ENCODE measurements at places on chromosomes 1 and 21. TPM values are rescaled to one million over a fixed set of nuclear protein-coding genes. Genes with fewer than 3 reads are reported as not detected.

The AGTRAP gene
- total RNA-seq: 33.4 TPM

The ZNF695 gene
- total RNA-seq: not detected

The GABRD gene
- 0.49 TPM for total RNA-seq

The ROR1 gene
- total RNA-seq: 30.9 TPM

The MAP1LC3C gene
- 0.63 TPM for total RNA-seq

The HRNR gene
- not detected for total RNA-seq

The MYOM3 gene
- 1.9 TPM for total RNA-seq

The CTSK gene
- 50.0 TPM for total RNA-seq

DNA sequence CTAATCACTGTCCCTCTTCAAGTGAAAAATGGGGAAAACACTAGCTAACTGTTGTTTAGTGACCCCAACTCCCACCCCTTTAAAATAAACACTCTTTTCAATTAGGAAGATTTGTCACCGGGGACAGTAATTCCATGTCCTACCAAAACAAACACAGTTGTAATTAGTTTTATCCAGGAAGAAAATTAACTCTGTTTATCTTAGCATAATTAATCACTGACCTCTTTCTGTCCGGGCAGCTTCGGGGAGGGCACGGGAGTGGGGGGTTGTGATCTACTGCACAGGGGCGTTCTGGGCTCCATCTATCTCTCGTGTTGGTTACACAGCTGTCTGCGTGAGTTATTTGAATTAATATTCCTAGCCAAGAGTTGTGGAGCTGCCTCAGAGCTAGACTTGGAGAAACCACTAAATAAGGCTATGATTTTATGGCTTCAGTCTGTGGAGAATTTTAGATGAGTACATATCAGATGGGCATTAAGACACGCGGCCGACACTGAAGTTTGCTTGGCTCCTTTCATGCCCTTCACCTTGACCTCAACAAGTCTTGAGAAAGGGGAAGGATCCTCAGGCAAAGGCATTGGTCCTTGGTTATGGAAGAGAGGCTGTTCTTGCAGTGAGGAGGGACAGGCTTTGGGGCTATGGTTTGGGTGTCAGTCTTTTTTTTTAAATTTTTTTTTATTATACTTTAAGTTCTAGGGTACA lies 102.0 kb upstream of the TRABD2B start:
- no peak overlapping the region for H3K27ac ChIP-seq
- H3K36me3 ChIP-seq: no peaks in the 10 kb centered on the region
- no peak for DNase-seq
- H3K27me3 ChIP-seq: no peaks in the 10 kb centered on the region

DNA sequence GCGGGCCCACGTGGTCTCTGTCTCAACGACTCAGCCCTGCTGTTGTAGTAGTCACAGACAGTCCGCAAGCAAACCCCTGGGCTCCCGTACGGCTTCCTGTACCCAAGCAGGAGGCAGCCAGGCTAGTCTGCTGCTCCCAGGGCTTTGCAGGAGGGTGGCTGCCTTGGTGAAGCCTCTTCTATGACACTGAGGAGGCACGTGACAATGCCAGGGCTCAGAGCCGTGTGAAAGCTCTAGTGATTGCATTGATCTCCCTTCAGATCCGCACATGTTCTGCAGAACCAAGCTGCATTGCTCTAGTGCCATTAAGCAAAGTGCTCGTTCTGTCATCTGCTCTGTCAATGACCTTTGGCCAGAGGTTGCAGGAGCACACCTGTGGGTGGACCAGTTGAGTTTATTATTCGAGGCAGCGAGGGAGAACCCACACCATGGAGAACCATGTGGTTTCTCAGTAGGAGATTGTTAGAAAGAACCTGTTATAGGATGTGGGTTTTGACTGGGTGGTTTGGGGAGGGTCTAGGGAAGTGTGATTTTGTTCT lies 18.0 kb downstream of the UMODL1 start:
- H3K36me3 ChIP-seq: no peaks in the 10 kb centered on the region
- no peak overlapping the region for H3K4me3 ChIP-seq
- H3K27ac ChIP-seq: no peak overlapping the region

- no peak overlapping the region for H3K4me3 ChIP-seq
- no peaks in the 10 kb centered on the region for H3K36me3 ChIP-seq
- no peaks in the 10 kb centered on the region for H3K4me1 ChIP-seq
- H3K27ac ChIP-seq: no peak overlapping the region
- no peaks in the 10 kb centered on the region for H3K27me3 ChIP-seq
These were observed 141.5 kb downstream of the DNAH14 start for GRCh38 chr1:225070972-225071371.

DNA sequence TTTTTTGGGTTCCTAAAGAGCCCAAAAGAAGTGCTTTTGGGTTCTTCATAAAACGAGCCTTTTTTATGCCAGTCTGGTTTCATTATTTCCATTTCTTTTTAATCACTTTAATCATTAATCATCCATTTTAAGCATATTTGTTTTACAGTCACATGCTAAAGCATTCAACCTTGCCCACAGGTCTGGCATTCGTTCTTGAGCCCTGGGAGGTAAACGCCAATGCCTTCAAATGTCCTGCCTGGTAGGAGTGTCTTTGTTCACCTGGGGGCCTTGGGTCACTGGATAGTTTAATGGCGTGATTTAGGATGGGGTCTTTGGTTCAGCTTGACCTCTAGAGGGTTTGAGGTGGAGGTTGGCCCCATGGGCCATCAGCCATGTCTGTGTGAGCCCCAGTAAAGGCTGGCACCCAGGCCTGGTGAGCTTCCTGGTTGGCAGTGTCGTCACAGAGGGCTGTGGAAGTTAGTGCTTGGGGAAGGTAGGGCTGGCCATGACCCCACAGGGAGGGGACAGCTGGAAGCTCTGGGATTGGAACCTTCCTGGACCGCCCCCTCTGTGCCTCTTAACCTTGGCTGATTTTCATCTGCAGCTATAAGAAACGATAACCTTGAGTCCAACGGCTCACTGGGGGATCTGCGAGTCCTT lies 20.2 kb downstream of the C1orf174 start:
- peaks cover 4% of the 10 kb centered on the region for H3K36me3 ChIP-seq
- H3K4me3 ChIP-seq: no peak overlapping the region
- H3K27ac ChIP-seq: no peak overlapping the region

GRCh38 chr1:151196292-151196800 lies 2.0 kb upstream of the PIP5K1A start:
- H3K27ac ChIP-seq: no peak overlapping the region
- H3K4me1 ChIP-seq: no peaks in the 10 kb centered on the region
- peak; percentile 68 for DNase-seq

GRCh38 chr1:66253330-66253921 lies 280.5 kb upstream of the SGIP1 start:
- no peak overlapping the region for H3K4me3 ChIP-seq
- no peak for DNase-seq
- no peaks in the 10 kb centered on the region for H3K27me3 ChIP-seq
- H3K36me3 ChIP-seq: no peaks in the 10 kb centered on the region
- no peak overlapping the region for H3K27ac ChIP-seq
- no peaks in the 10 kb centered on the region for H3K4me1 ChIP-seq

- no peaks in the 10 kb centered on the region for H3K4me1 ChIP-seq
- no peak for DNase-seq
- no peak overlapping the region for H3K27ac ChIP-seq
- no peak overlapping the region for H3K4me3 ChIP-seq
- H3K27me3 ChIP-seq: no peaks in the 10 kb centered on the region
These were observed 175.3 kb downstream of the PSMG1 start for GRCh38 chr21:39007985-39008384.

GRCh38 chr21:44736291-44737004 lies 25.1 kb upstream of the TSPEAR start:
- H3K4me1 ChIP-seq: no peaks in the 10 kb centered on the region

- H3K27ac ChIP-seq: no peak overlapping the region
- no peaks in the 10 kb centered on the region for H3K4me1 ChIP-seq
- H3K4me3 ChIP-seq: no peak overlapping the region
- DNase-seq: no peak
These were observed 310.6 kb upstream of the PTBP2 start for GRCh38 chr1:96411006-96411405.

DNA sequence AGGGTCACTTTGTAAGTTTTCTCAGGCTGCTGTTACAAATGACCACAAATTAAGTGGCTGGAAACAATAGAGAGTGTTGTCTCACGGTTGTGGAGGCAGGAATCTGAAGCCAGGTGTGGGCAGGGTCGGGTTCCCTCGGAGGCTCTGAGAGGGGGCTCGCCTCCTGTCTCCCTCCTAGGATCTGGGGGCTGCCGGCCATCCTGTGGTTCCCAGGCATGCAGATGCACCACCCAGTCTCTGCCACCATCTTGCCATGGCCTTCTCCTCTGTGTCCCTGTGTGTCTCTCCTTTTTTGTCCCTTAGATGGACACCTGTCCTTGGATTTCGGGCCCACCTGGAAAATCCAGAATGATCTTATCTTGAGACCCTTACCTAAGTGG lies 4.8 kb downstream of the TP73 start:
- no peaks in the 10 kb centered on the region for H3K36me3 ChIP-seq
- no peaks in the 10 kb centered on the region for H3K4me1 ChIP-seq
- no peak overlapping the region for H3K4me3 ChIP-seq
- H3K27ac ChIP-seq: no peak overlapping the region
- DNase-seq: peak; percentile 44

DNA sequence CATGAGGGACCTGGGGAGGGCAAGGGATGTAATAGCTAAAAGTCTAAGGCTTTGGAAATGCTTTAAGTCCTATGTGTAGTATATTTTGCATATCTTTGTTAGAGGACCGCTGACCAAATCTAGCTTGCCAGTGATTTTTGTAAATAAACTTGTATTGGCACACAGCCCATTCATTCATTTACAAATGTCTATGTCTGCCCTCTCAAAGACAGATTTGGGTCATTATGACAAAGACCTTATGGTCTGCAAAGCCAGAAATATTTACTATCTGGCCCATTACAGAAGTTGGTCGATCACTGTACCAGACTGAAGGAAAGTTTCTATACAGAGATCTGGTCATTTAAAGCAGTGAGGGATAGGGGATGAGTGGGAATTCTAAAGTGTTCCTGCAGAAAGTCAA lies 120.1 kb upstream of the RAVER2 start:
- no peak for DNase-seq
- H3K27me3 ChIP-seq: no peaks in the 10 kb centered on the region
- no peak overlapping the region for H3K27ac ChIP-seq
- no peak overlapping the region for H3K4me3 ChIP-seq
- H3K36me3 ChIP-seq: no peaks in the 10 kb centered on the region
- H3K4me1 ChIP-seq: no peaks in the 10 kb centered on the region

- H3K27ac ChIP-seq: no peak overlapping the region
- H3K27me3 ChIP-seq: no peaks in the 10 kb centered on the region
- DNase-seq: no peak
- H3K4me1 ChIP-seq: no peaks in the 10 kb centered on the region
- no peaks in the 10 kb centered on the region for H3K36me3 ChIP-seq
- H3K4me3 ChIP-seq: no peak overlapping the region
These were observed 4.2 kb upstream of the TFF3 start for GRCh38 chr21:42319376-42319775.

DNA sequence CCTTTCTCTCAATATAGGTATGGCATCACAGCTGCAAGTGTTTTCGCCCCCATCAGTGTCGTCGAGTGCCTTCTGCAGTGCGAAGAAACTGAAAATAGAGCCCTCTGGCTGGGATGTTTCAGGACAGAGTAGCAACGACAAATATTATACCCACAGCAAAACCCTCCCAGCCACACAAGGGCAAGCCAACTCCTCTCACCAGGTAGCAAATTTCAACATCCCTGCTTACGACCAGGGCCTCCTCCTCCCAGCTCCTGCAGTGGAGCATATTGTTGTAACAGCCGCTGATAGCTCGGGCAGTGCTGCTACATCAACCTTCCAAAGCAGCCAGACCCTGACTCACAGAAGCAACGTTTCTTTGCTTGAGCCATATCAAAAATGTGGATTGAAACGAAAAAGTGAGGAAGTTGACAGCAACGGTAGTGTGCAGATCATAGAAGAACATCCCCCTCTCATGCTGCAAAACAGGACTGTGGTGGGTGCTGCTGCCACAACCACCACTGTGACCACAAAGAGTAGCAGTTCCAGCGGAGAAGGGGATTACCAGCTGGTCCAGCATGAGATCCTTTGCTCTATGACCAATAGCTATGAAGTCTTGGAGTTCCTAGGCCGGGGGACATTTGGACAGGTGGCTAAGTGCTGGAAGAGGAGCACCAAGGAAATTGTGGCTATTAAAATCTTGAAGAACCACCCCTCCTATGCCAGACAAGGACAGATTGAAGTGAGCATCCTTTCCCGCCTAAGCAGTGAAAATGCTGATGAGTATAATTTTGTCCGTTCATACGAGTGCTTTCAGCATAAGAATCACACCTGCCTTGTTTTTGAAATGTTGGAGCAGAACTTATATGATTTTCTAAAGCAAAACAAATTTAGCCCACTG lies 11.5 kb downstream of the HIPK1 start:
- H3K36me3 ChIP-seq: peaks cover 3% of the 10 kb centered on the region
- H3K27ac ChIP-seq: no peak overlapping the region
- H3K27me3 ChIP-seq: no peaks in the 10 kb centered on the region
- H3K4me1 ChIP-seq: no peaks in the 10 kb centered on the region

DNA sequence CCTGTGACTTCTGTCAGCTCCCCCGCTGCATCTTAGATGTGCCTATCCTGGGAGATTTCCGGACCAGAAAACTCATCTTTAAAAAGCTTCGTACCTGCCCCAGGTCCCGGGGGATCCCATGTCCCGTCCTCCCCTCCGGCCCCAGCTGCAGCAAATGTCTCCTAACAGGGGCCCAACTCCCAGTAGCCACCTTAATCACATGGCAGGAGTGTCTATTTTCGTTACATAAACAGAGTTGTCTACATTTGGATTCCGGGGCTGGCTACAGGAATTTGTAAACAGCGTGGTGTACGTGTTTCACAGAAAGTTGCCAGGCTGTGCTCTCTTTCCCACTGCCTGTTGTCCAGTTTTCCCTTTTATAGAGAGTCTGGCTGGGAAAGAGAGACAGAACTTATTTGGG lies 17.9 kb upstream of the KCNE2 start:
- H3K4me3 ChIP-seq: no peak overlapping the region
- H3K36me3 ChIP-seq: no peaks in the 10 kb centered on the region
- no peaks in the 10 kb centered on the region for H3K27me3 ChIP-seq
- DNase-seq: no peak
- no peak overlapping the region for H3K27ac ChIP-seq

- no peaks in the 10 kb centered on the region for H3K27me3 ChIP-seq
- no peak overlapping the region for H3K27ac ChIP-seq
- H3K4me1 ChIP-seq: no peaks in the 10 kb centered on the region
- no peak overlapping the region for H3K4me3 ChIP-seq
These were observed 1094.0 kb upstream of the B3GALT2 start for GRCh38 chr1:194280463-194280862.

DNA sequence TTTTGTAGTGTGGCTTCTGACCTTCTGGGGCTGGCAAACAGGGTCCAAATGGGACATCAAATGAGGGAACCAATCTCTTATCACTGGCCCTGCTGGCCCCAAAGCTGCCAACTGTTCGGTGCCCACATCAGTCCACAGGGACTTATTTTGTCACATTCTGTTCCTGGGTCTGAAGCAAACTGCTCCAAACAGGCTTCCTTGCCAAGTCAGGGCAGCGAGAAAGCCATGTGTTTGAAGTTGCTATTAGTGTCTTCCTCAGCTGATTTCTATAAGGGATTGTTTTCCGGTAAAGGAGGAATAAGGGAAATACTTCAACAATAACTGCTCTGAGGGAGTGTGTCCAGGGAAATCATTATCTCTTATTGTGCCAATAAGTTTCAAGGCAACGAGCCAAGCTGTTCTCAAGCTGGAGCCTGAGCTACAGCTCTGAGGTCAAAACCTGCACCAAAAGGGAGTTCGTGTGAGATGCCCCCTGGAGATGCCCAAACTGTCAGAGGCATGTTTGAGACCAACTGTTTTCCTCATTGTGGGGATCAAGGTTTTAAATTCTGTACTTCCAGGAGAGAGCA lies 381.4 kb upstream of the PROX1 start:
- H3K27me3 ChIP-seq: no peaks in the 10 kb centered on the region
- no peaks in the 10 kb centered on the region for H3K4me1 ChIP-seq
- no peak overlapping the region for H3K4me3 ChIP-seq
- H3K36me3 ChIP-seq: no peaks in the 10 kb centered on the region

- no peak overlapping the region for H3K27ac ChIP-seq
- H3K36me3 ChIP-seq: no peaks in the 10 kb centered on the region
- no peaks in the 10 kb centered on the region for H3K27me3 ChIP-seq
- no peaks in the 10 kb centered on the region for H3K4me1 ChIP-seq
- H3K4me3 ChIP-seq: no peak overlapping the region
These were observed 28.1 kb upstream of the RNF19B start for GRCh38 chr1:32992489-32993323.

All from aorta (tissue), 5 donors.